ENCODE measurements at places on chromosomes 6 and 20.

DNA sequence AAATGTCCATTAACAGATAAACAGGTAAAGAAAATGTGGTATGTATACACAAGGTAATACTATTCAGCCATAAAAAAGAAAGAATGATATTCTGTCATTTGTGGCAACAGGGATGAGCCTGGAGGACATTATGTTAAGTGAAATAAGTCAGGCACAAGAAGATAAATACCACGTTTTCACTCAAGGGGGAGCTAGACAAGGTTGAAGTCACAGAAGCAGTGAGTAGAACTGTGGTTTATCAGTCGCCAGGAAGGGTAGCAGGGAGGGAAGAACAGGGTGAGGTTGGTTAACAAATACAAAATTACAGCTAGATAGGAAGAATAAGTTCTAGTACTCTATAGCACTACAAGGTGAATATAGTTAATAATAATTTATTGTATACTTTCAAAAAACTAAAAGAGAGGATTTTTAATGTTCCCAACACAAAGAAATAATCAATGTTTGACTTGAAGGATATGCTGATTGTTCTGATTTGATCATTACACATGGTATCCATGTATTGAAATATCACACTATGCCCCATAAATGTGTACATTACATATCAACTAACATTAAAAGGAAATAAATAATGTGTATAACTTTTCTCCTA, 21.1 kb downstream of the RTN4IP1 start:
- peak; percentile 44 for DNase-seq

DNA sequence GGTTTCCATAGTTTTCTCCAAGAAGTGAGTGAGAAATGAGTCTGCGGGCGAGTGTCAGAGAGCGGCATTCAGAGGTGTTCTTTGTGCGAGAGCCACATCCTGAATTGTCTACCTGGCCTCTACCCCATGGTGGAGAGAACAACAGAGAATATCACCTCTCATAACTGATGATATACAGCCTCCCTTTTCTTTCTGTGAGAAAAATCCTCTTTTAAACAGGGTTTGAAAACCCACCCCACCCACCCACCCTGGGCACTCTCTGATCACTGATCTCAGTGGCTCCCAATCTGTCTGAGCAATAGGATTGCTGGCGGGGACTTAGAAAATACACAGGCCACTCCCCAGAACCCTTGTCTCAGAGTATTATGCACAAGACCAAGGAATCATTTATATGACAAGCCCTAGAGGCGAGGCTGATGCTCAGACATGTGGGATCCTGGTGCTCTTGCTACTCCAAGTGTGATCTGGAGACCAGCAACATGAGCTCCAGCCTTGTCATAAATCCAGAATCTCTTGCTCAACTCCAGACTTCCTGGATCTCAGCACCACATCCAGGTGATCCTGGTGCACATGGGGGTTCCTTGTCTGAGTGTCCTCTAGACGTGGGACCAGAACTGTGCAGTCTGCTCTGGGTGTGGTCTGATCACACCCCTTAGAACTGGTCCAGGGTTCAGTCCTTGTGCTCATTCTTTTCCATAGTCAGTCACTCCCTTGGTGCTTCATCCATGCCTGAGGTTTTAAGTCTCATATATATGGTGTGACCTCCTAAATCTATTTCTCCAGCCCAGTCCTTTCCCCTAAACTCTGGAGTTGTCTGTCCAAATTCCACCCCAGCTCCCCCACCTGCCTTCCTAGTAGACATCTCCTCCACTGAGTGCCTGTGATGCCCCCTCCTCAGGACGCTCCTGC, 5.3 kb downstream of the HLA-B start:
- no peak for DNase-seq

DNA sequence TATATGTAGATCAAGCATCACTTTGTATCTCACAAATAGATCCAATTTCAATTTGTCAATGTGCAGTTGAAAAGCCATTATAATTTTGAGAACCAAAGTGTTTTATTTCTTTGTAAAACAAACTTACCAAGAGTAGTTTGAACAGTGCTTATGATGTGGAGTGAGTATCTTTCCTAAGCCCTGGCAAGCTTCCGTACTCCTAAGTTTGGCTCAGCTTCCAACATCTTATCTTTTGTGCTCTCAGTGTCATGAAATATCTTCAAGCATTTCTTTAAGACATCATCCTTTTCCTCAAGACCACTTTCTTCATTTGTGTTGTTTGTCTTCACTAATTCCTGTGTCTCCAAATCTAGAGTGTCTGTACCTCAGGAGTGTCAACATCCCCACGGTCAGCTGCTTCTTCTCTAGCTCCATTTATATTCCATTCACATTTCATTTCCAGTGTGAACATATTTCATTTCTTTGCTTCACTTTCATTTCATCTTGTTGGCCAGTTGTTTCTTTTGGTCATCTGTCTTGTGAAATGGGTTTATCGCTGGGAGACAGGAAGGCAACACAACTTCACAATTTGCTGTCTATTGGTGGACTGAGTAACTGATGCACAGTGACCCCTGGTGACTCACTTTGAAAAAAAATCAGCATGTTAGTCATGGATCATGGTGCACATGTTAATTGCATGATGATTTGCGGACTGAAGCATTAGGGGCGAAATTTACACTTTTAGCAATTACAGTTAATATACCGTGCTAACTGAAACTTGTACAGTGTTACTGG, 36.9 kb downstream of the SLC24A3 start:
- no peak for DNase-seq

DNA sequence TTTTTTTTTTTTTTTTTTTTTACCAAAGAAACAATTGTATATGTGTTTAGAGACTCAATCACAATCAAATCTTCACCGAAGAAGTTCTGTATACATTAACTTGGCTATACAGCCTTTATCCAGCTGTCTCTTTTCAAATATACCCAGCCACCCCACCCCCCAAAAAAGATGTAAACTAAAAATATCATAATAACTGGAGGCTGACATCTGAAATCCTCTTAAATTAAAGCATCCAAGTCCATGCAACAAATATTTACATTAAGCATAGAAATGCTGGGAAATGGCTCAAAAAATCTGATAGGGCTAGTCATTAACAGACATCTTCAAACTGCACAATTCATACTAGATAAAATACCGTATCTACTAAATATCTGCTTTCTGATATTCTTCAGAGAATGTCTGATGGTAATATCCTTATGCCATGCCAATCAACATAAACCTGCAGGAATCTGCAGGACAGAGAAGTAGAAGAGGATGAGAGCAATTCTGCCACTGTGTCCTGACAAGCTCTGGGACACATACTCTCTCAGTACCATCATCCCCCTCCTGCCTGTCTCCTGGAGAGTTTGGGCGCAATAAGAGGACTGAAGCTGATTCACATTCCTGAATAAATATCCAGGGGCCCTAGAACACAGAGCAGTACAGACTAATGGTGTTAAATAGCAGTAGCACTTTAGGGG, 152.4 kb downstream of the KIF6 start:
- DNase-seq: no peak

GRCh38 chr6:32614366-32615081, 22.7 kb upstream of the HLA-DQA1 start:
- DNase-seq: no peak

- no peak for DNase-seq
Observed at GRCh38 chr20:44571362-44571988, 10.9 kb upstream of the PKIG start.

DNA sequence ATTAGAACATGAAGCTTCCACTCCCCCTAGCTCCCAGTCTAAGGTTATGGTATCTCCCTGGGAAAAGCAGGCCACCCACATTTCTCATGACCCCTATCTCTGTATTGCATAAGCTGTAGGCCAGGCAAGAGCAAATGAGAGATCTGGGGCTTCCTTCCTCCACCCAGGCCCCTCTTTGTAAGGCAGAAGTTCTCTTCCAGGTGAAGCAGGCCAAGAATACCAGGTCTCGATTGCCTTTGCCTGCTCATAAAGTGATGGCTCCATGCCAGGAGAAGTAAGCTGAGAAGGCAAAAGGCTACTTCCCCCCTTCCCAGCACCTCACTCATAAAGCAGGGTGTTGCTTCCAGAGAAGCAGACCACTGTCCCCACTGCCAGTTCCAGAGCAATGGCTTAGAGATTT, 144.1 kb upstream of the KCNK16 start:
- DNase-seq: no peak

- DNase-seq: no peak
Observed at GRCh38 chr6:109483735-109484057, 677 bp upstream of the ZBTB24 start.

DNA sequence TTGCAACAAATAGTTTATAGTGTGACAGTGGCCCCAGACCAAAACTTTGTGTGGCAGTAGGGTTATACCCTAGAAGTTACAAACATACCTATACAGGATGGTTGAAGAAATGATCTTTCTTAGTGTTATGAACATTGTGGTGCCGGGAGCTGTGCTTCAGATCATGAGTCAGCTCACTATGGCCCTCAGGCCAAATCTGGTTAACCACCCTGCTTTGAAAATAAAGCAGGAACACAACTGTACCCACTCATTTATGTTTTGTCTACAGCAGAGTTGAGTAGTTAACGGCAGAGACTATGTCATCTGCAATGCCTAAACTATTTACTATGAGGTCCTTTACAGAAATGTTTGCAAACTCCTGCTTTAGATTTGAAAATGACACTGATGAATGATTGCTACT, 24.3 kb downstream of the AKAP7 start:
- peak; percentile 66 for DNase-seq

DNA sequence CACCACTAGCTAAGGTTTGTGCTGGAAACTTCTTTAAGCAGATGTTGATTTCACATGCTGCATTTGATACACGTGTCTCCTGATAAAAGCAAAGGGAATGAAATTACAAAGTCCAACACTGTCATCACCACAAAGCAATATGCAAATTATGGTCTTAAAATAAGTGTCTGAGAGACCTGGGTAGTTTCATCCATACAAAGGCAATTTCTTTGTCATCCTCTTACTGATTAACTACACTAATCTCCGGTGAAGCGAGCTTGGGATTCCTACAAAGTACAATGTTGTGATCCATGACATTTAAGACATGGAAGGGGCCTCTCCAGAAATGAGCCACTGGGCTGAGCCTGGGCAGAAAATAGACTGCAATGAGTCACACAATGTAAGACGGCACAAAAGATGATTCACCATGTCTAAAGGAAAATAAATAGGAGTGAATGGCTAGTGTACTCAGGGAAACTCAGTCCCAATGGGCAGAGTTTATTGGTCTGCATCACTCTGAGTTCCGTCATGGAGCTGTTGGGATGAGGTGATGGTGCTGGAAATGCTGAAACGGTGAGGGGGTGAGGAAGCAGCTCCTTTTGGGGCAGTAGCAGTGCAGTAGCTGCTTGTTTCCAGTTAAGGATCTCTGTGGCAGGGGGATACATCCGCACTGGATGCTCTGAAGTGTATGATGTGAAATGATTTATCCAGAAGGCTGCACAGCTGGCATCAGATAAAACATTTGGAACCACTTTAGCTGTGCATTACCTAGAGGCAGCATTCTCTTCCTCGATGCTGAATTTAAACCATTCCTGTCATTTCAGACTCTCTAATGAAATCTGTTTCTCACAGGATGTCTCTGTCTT, 103.3 kb downstream of the IBTK start:
- DNase-seq: peak; percentile 76

DNA sequence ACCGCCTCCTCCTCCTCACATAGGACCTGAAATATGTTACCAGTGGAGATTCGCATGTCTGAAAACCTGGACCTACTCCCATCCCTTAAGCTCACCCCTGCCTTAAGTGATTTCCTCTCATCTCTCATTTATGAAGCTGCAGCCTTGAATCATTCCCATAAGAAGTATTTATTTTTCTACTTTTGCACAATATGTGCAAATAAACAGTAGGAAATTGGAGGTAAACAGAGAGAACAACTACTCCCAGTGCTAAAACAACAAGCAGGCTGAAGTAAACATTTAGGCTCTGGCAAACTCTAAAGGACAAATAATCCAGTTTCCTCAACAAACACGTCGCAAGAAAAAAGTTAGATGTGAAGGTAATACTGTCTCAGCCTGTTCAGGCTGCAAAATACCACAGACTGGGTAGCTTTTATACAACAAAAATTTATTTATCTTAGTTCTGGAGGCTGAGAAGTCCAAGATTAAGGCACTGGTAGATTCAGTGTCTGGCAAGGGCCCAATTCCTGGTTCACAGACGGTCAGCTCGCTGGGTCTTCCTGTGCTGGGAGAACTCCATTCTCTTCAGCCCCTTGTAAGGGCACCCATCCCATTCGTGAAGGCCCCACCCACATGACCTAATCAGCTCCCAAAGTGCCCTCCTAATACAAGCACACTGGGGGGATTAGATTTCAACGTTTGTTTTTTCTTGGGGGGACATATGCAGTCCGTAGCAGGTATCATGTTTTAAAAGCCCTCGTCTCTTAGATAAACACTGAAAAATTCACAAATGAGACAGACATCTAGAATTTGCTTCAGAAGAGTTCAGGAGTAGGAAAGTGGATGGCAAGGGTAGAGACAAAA, 15.6 kb downstream of the SPATA2 start:
- DNase-seq: no peak

All from GM03348 (cell line).